ENCODE measurements at places on chromosomes 7 and 10.

GRCh38 chr10:78437998-78438906, 404.6 kb downstream of the RPS24 start:
- DNase-seq: no peak

- DNase-seq: no peak
These were observed 23.2 kb downstream of the UNCX start for GRCh38 chr7:1255817-1256340.

- no peak for DNase-seq
These were observed 56.7 kb upstream of the KIAA1217 start for GRCh38 chr10:24152270-24152669.

- DNase-seq: peak; percentile 23
These were observed 65.9 kb downstream of the AMPH start for GRCh38 chr7:38565289-38565688.

DNA sequence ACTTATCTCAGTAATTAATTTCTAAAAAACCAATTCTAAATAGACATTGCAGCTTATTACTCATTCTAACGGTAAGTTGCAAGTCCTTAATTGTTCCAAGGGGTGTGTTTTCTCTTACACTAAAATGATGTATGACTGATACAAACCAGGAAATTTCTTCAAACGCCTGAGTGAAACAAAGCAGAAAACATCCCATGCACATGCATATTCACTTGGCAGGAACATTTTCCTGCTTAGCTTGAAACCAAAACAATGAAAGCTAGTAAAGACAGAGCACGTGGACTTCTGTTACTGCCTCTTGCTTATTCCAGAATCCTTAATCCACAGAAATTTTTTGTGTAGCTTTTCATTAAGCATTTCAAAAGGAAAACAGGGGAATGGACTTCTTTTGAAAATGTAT, 187.7 kb downstream of the MTERF1 start:
- no peak for DNase-seq

GRCh38 chr7:158284617-158285382, 302.8 kb downstream of the PTPRN2 start:
- no peak for DNase-seq

- no peak for DNase-seq
These were observed 476.5 kb downstream of the CALN1 start for GRCh38 chr7:71935674-71936073.

GRCh38 chr10:88150339-88150738, 286.9 kb downstream of the PTEN start:
- DNase-seq: no peak

DNA sequence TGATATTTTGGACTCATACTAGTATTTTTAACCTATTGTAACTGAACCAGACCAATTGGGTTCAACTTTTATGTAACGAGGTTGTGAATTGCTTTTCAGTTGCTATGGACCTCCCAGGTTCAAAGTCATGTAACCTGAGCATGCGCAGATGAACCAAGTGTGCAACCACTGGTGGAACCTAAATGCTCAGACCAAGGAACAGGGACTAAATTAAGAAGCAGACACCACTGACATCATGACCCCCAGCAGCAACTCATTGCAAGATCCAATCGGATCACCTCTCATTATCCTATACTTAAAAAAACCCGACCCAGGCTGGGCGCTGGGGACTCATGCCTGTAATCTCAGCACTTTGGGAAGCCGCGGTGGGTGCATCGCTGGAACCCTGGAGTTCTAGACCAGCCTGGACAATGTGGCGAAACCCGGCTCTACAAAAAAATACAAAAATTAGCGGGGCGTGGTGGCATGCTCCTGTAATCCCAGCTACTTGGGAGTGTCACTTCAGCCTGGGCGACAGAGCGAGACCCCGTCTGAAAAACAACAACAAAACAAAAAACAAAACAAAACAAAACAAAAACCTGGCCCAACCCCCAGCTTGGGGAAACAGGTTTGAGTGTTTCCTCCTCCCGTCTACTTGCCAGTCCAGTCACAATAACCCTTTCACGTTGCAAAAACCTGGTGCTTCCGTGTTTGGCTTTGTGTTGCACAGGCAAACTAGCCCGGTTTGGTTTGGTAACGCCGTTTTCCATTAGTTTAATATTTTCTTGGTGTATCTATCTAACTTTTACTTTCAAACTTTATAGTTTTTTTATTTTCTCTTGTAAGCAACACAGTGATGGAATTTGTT, 11.3 kb upstream of the ZNF518A start:
- no peak for DNase-seq

DNA sequence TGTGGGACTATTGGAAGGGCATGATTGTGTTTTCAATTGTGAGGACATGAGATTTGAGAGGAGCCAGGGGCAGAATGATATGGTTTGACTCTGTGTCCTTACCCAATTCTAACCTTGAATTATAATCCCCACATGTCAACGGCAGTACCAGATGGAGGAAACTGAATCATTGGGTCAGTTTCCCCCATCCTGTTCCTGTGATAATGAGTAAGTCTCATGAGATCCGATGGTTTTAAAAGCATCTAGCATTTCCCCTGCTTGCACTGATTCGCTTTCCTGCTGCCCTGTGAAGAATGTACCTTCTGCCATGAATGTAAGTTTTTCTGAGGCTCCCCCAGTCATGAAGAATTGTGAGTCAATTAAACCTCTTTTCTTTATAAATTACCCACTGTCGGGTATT, 1367.1 kb downstream of the XPNPEP1 start:
- DNase-seq: no peak

Data from NCI-H1105 (cell line).